ENCODE measurements at places on chromosomes 1 and 21.

DNA sequence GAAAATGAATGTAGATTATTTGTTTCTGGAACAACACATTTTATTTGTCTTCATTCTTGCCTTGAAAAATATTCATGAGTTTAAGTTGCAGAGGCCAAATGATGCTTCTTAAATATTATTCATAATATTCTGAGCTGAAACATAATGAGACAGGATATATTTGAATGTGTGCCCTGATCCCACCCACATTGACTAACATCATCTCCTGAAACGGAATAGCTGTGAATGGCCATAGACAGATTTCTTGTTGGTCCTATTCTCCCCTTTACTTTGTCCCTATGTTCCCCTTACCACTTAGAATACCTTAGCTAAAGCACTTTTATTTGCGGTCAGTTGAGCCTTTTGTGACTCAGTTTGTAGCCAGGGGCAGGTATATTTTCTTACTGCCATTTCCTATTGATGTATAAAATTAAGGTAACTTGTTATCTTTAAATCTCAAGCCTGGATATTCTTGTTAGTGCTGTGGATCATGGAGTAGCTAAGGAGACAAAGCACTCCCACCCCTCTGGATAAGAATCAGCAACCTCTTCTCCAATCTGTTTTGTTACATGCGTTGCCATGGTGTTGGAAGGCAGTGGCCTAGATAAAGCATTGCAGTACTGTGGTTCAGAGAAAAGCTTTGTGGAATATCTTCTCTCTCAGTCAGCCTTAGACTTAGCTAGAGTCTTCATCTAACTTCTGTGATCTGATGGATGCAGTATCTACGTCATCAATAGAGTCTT, 478.5 kb upstream of the DEPDC1 start:
- no peak for DNase-seq

GRCh38 chr1:108050911-108051629, 86.1 kb upstream of the VAV3 start:
- DNase-seq: no peak

DNA sequence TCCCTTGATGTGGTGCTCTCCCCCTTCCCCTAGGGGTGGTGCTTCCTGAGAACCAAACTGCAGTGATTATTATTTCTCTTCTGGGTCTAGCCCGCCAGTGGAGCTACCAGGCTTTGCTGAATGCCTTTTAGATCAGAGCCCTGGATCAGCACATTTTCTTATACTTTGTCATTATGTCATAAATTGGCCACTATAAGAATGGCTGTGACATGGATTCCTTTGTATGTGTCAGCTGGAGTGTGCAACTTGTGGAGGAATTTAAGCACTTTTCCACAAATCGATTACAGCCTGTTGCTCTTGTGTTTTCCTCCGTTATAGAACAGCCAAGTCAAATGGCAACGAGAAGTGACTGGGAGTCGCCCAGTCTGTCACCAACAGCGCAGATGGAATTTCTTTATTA, 273.3 kb downstream of the DUSP10 start:
- no peak for DNase-seq

GRCh38 chr21:18989953-18990495, 586.4 kb upstream of the TMPRSS15 start:
- no peak for DNase-seq

DNA sequence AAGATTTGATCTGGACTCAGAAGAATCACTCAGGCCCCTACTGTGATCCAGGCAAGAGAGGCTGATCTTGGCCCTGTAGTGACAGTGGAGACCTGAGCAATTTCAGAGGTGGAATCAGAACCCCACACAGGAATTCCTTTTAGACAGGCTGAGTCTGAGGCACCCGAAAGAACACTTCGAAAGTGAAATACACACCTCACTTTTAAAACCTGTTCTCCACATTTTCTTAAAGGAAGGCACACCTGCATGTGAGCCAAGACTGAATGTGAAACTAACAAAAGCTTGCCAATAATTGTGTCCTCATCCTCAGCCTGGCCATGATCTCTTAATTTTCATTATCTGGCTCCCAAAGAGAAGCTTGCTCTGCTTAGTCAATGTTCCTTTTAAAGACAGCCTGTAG, 32.2 kb downstream of the SIPA1L2 start:
- DNase-seq: no peak

DNA sequence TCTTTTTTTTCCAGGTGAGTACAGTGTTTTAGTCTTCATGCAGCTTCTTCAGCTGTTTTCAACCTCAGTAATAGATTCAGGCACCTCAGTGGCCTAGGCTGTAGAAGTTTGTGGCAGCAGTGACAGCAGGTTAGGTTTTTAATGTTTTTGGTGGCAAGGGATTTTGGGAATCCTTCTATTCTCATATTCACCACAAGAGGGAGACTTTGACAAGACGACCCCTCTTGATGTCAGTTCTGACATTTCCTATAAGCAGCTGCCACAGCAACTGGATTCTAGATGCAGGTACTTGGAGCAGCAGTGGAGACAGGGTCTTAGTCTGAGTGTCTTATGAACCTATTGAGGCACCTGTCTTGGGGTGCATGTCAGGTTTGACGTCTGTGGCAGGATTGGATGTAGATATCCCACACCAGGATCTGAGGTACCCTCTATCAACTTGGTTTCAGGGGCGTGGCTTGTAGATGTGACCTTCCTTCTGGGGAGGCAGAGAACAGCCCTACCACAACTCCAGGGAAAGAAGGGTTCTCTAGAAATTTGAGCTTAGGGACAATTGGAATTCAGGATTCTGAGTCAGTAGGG, 1104.2 kb upstream of the TMPRSS15 start:
- no peak for DNase-seq
